ENCODE measurements at places on chromosomes 16 and 17.

DNA sequence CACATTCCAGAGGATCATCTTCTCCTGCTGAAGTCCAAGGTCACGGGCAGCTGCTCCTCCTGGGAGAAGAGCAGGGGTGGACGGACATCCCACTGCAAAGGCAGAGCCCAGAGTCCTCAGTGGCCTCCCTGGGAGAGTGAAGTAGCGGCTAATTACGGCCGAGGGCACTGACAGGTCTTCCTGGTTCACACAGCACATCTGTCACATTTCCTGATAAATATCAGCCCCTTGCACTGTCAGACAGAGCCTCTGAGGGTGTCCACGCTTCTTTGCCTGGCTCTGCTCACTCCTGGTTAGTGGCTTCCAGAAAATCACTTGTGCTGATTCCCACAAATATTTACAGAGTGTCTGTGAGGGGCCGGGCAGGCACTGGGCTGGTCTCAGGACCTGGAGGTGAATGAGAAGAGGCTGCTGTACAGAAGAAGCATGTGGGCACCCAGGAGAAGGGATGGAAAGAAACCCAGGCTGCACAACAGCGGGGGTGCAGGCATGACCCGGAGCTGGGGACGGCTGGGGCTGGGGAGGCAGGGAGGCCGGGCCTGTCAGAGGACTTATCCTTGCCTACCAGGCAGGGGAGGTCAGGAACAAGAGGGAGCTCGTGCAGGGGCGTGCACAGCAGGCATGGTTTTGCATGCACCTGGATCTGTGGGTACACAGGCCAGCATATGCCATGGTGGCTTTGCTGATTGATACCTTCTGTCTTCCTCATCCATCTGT, 258.2 kb upstream of the TNRC6C start:
- DNase-seq: no peak

DNA sequence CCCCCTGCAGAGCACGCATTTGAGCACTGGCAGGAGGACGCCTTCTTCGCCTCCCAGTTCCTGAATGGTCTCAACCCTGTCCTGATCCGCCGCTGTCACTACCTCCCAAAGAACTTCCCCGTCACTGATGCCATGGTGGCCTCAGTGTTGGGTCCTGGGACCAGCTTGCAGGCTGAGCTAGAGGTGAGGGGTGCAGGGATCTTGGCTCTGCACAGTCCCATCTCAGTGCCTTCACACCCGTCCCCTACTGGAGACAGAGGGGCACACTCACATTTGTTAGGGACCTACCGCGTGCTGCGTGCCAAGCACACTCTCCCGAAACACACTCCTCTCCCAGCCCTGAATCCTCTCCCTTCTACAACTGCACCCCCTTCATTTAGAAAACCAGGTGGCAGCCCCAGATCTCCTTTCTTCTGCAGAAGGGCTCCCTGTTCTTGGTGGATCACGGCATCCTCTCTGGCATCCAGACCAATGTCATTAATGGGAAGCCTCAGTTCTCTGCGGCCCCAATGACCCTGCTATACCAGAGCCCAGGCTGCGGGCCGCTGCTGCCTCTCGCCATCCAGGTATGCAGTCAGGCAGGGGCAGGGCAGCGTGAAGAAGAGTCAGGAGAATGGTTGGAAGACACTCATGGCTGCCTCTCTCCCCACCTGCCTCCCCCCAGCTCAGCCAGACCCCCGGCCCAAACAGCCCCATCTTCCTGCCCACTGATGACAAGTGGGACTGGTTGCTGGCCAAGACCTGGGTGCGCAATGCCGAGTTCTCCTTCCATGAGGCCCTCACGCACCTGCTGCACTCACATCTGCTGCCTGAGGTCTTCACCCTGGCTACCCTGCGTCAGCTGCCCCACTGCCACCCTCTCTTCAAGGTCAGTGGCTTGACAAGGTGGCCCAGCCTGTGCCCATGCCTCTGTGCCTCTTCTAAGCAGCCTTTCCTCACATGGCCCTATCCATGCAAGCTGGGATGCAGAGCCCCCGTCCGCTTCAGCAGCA, 6.3 kb downstream of the ALOX15B start:
- no peak for DNase-seq

GRCh38 chr16:68361485-68361884, 50.7 kb downstream of the PRMT7 start:
- DNase-seq: no peak

- no peak for DNase-seq
These were observed 785 bp downstream of the UBALD1 start for GRCh38 chr16:4613636-4614570.

- DNase-seq: no peak
These were observed 107.8 kb downstream of the PRKCB start for GRCh38 chr16:23943604-23944003.

GRCh38 chr17:38707678-38708351, 2.7 kb downstream of the MLLT6 start:
- no peak for DNase-seq

GRCh38 chr17:31537565-31538011, 146.1 kb downstream of the RAB11FIP4 start:
- no peak for DNase-seq

DNA sequence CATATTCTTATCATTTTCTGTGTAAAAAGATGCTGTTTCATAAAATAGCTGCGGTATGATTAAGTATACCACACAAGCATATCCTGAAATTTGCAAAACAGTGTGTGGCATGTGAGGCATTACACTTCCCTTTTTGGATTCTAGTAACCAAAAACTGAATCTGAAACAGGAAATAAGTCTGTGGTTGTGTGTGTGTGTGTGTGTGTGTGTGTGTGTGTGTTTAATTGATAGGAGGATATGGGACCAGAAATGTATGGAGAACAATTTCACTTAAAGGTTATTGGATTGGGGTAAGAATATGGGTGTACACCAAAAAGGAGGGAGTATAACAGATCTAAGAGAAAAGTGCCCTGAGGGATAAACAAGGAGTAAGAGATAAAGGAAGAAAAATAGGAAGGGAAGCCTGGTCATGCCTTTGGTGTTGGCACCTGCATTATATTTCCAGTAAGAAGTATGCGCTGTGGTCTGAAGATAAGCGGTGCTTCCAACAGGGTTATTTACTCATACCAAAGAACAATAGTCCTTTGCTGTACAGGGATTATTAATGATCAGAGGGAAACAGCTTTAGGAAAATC, 4.0 kb downstream of the LYRM1 start:
- no peak for DNase-seq

- DNase-seq: no peak
These were observed 3.0 kb downstream of the PDILT start for GRCh38 chr16:20401475-20402016.

DNA sequence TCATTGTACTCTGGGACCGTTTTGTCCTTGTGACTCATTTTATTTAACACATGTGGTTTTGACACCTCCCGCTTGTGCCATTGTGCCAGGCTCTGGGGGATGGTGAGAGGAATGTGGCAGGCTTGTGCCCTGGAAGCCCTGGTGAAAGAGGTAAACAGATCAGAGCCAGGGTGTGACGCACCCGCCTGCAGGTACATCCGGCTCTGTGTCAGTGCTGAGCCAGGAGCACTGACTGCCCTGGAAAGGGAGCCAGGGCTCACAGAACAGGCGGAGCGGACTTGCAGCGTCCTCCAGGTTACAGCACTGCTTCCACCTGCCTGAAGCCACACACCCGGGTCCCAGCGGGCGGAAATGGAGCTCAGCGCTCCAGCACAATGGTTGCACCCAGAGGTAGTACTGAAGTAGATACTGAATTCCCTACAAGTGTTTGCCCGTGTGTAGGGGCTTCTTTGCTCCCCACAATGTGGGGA, 30.6 kb downstream of the CDRT15 start:
- DNase-seq: peak; percentile 55

- DNase-seq: no peak
These were observed 15.4 kb upstream of the RMI2 start for GRCh38 chr16:11329891-11330290.

DNA sequence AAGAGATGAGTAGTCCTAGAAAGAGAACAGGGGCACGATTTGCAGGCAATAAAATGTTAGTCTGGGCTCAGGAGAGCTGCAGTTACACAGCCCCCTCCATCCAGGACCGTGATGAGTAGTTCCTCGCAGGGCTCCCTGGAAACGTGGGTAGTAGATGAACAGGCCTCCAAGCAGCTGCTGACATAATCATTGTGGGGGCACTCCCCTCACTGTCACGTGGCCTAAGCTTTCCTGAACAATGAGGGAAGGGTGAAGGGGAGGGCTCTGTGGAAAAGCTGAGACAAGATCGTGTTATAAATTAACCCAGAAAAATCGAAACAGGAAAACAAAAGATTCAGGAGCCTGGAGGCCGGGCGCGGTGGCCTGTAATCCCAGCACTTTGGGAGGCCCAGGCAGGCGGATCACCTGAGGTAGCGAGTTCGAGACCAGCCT, 1.3 kb upstream of the PER1 start:
- no peak for DNase-seq

GRCh38 chr16:30418350-30419181, 11.2 kb downstream of the ZNF771 start:
- DNase-seq: no peak

- DNase-seq: no peak
These were observed 232.8 kb downstream of the SEC14L1 start for GRCh38 chr17:77373299-77374169.

- DNase-seq: no peak
These were observed 105.6 kb downstream of the XYLT1 start for GRCh38 chr16:17365211-17365541.

DNA sequence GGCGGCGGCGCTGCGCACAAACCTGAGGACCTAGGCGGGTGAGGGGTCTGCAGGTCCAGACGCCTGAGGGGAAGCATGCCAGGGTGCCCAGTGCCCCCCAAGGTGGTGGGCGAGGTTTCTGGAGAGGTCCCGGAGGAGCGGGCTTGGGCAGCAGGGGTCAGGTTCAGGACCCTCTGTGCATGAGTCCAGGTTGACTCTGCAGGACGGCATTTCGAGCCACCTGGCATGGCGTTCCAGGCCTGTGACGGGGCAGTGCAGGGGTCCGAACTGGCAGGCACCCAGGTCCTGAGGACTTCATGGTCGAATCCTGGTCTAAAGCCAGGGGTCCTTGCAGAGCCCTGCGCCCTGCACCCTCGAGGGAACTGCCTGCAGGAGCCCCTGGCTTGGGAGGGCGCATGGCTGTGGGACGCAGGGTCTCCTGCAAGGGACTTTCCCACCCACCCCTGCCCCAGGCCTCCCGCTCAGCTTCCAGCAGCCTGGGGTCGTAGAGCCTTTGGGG, 3.5 kb downstream of the SLC16A3 start:
- DNase-seq: no peak

- peak; percentile 74 for DNase-seq
These were observed at the start of gene PHOSPHO1 for GRCh38 chr17:49230636-49231562. TSS of gene PHOSPHO1 (minus strand) at chr17:49230787. CDS start at chr17:49226691, 4,096 bp downstream.

GRCh38 chr16:1945559-1946391, 2.8 kb upstream of the MSRB1 start:
- no peak for DNase-seq

- DNase-seq: peak; percentile 35
These were observed 13.4 kb upstream of the SULT1A1 start for GRCh38 chr16:28623172-28623711.

DNA sequence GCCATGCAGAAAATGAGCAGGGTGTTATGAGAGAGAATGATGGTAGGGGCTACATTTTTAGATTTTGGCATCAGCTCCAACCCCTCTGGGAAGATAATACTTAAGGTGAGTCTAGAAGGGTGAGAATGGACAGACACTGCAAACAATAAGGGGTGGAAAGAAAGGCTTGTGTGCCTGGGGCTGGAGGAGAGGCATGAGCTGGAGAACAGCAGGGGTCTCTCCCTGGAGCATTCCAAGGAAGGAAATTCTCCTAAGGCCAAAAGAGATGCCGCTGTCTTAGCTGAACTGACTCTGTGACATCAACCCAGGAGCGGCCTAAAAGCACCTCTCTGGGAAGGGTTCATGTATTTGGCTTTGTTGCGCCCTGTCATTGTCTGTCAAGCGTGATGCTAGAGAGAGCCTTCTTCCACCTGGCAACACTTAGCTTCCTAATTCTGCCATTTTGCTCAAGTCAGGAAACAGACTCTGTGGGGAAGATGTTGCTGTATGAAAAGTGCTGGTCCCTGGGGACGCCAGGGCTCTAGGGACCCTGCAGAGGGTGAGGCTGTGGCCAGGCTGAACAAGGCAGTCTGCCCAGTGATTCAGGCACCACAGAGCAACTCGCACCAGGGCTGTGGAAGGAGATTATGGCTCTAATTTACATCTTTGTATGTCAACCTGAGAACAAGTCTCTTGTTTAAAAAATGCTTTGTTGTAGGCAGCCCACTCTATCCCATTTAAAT, 225.7 kb downstream of the CBLN1 start:
- no peak for DNase-seq

DNA sequence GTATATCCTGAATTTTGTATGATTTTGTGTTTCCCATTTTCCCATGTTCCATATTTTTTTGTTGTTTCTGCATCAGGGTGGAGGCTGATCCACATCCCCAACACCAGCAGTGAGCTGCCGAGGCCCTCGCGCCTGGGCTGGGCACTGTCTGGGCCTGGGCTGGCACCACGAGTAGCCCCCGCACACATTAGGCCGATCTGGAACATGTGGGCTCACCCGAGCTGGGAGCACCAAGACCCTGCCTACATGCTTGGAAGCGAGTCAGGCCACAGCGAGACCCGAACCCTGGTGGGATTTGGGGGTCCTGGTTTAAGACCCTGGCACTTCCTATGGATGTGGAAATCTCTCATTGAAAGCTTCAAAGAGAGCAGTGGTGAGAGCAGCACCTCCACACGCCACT, 8.5 kb downstream of the KCTD5 start:
- no peak for DNase-seq

DNA sequence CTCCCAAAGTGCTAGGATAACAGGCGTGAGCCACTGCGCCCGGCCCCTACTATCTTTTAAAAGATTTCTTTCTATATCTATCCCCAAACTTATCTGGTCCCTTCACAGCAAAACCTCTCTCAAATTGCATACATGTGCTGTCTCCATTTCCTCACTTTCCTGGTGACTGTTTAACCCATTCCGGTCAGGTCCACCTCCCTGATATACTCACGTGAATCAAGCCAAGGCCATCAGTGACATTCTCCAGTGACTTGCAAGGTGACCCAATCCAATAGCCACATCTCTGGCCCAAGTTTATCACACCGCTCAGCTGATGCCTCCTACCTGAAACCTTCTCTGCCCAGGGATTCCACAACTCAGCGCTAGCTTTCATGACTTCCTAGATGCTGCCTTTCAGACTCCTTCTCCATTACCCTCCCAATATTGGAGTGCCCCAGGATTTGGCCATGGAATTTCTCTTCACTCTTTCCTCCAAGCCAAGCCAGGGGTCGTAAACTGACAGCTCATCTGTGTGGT, 1.4 kb upstream of the CTCF start:
- no peak for DNase-seq

DNA sequence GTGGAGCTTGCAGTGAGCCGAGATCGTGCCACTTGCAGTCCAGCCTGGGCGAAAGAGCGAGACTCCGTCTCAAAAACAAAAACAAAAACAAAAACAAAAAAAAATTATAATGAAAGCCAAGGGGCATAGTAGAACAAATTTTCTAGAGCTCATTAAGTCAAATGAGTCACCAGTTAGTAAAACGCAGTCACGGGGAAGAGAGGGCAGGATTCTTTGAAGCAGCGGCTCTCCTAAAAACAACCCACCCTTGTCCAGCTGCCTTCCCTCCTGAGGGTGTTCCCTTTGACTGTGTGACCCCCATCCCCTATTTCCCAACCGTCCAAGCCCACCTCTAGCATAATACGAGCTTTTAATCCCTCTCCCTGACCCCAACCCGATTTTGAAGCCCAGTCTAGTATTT, 44.1 kb upstream of the STH start:
- no peak for DNase-seq

- no peak for DNase-seq
These were observed 111.7 kb downstream of the MAP2K6 start for GRCh38 chr17:69525920-69526841.
